ENCODE measurements at places on chromosomes 1 and 21.

GRCh38 chr1:190000365-190000872 is 477.2 kb downstream of the BRINP3 start:
- no peak for DNase-seq

DNA sequence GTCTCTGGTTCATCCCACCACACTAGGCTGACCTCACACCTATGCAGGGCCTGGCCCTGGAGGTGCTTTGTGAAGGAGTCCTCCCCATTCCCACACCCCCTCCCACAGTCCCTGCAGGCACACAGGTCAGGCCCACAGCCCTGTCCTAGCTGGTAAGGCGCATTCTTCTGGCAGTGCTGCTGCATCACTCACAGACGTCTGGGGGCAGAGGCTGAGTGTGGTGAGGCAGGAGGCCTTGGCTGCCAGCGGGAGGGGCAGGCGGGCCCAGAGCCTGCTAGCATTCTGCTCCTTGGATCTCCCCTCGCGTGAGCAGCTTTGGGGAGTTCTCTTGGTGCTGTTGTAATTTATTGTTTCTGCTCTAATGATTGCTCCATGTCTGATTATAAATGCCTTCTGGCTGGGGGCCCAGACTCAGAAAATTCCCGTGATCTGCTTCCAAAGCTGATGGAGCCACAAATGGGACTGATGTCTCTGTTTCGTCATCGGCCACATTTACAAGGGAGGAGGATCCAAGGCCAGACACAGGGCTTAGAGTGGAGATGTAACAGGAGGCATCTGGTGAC is 62.9 kb downstream of the TRABD2B start:
- DNase-seq = no peak

DNA sequence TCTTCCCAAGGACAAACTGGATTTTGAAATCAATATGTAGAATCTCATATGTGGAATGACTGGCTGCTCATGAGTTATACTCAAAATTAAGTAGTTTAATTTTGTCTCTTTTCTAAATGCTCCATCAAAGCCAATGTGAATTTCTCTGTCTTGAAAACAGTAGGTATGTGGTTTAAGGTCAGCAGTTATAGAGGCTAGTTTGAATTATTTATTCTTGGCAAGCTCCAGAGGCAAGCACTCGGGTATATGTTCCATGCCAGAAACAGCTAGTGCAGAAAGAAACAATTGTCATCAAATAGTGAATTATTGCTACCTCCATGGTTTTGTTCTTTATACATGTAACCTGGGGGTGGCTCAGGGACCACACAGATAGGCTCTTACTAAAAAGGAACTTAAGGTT is 63.5 kb downstream of the LRIG2 start:
- DNase-seq = no peak

DNA sequence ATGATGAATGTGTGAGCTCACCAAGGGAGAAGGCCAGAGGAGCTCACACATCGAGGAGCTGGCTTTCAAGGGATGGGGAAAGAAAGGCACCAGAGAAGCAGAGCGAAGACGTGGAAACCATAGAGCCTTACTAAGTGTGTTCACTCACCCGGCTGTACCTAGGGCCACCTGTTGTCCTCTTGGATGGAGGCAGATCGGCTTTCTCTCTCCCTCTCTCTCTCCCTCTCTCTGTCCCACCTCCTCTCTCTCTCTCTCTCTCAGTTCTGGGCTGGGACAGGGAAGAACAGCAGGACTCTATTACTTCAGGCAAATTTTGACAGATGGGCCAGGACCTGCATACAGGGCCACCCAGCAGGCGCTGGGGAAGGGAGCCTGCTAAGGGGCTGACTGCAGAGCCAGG is 64.8 kb downstream of the HIVEP3 start:
- DNase-seq = no peak

DNA sequence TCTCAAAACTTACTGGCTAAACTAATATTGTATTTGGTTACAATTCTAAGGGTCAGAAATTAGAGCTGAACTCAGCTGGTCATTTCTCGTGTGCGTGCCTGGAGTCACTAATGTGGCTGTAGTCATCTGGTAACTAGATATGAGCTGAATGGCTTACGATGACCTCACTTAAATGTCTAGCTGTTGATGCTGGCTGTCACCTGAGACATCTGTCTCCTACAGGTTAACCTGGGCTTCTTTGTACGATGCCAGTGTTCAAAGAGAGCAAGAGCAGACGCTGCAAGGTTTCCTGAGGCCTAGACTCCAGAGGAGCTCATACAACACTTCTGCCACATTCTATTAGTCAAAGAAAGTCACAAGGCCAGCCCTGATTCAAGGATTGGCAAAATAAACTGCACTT is 17.1 kb upstream of the ALG6 start:
- no peak for DNase-seq

GRCh38 chr1:56286956-56287355 is 292.4 kb downstream of the PLPP3 start:
- DNase-seq = no peak

- DNase-seq = no peak
Observed at GRCh38 chr1:110125810-110126209, 13.6 kb downstream of the UBL4B start.

DNA sequence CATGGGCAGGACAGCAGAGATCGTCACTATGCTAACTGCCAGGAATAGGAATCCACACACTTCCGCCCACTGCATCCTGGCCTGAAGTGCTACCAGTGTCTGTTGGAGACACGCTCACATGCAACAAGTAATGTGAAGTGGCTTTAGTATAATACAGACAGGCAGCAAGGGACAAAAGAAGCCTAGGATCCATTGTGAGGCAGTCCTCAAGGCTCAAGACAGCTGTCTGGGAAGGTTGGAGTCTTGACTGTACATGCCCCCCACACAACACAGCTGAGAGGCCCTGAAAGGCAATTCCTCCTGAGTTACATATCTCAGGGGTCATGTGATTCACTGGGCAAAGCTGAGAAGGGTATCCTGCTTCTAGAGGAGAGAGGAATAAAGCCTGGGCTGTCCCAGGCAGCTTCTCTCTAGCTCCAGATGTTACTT is 39.9 kb upstream of the CD1D start:
- no peak for DNase-seq

DNA sequence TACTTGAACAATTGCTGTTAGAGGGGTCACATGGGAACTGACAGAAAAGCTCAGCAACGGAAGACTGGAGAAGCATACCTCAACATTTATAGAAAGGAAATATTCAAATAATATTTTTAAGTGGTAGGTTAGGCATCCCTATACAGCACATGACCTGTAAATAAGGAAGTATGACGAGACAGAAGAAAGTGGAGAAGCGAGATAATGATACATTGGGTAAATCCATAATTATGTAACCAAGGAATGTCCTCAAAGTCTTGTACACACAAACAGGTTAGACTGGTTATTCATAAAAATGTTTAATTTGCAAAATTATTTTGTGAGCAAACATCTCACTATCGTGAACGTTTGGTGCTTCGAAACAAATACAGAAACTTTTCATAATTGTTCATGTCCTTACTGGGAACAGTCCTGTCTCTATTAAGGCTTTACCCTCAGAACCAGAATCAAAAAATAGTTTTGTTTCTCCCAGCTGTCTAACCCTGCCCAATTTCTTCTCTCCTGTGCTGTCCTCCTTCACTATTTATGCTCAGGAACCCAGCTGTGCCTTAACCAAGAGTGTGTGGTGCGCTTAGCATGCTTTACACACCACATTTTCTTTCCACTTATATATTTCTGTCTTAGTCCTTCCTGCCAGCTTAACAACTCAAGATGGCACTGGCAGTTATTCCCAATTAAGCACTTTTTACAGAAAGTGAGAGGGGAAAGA is 10.2 kb downstream of the KMO start:
- no peak for DNase-seq

DNA sequence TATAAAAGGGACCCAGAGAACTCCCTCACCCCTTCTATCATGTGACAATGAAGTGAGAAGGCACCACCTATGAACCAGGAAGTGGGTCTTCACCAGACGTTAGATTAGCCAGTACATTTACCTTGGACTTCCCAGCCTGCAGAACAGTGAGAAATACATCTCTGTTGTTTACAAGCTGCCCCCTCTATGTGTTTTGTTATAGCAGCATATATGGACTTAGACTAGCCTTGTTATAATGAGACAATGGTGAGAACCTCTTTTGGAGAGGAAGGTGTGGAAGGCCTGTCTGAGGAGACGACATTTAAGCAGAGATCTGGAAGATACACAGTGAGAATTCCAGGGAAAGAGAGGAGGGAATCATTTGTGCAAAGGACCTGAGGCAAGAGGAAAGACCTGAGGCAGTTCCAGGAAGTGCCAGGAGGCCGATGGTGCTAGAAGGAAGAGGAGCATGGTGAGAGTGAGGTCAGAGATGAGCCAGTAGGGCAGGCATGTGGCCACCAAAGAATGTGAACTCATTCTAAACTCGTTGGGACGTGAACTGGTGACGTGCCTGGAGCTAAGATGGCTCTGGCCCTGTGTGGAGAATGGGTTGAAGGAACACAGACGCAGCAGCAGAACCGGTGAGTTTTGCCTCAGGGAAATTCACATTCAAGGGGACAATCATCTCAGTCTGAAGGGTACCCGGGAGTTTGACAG is 98.9 kb upstream of the IRF2BP2 start:
- no peak for DNase-seq

DNA sequence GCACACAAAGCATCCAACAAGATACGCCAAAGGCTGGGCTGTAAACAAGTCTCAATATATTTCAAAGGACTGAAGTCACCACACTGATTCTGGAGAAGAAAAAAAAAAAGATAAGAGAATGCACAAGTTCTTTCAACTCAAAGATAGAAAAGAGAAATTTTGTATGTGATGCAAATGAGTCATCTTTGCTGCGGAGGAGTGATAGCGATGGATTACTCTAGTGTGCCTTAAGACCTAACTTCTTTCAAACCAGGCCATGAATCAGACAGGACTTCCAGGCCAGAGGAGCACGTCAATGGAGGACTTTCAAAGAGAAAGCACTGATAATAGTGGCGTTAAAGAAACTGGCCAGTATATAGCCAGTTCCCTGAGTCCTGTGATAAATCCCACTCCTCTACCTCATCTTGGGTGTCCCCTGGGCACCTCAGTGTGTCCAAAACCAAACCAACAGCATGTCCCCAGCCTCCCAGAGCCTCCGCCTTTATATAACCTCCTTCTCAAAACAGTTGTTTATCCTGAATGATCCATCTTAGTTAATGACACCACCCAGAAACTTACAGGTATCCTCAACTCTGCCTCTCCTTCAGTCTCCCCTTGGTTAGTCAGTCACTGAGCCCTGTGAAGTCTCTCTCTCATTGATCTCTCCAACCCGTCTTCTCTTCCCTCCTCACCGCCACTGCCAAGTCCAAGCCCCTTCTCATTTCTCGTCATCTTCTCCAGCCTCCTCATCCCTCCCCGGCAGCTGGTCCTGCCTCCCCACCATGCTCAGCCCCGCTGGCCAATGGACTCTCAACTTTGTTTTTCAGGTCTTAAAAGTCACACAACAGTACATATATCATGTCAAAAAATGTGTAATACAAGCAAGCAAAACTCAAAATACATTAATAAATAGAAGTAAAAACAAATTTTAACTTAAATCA is 47.2 kb upstream of the IFFO2 start:
- no peak for DNase-seq

DNA sequence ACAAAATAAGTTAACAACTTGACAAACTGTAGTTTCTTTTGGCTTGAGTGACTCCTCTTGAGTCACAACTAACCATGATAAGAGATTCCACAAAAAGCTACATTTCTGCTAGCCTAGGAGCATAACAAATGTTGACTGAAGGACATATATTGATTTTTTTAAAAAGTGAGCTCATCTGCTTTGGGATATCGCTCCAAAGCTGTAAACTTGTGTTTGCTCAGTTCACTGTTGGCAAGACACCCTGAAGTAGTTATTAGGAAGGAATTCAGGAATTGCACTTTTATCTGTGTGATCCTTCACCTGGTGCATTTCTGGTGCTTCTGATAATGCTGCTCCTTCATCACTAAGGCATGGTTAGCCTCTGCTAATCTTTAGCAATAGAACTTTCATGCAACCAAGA is 23.7 kb downstream of the RWDD3 start:
- no peak for DNase-seq

GRCh38 chr1:107604825-107605224 is 360.2 kb downstream of the VAV3 start:
- DNase-seq = no peak

DNA sequence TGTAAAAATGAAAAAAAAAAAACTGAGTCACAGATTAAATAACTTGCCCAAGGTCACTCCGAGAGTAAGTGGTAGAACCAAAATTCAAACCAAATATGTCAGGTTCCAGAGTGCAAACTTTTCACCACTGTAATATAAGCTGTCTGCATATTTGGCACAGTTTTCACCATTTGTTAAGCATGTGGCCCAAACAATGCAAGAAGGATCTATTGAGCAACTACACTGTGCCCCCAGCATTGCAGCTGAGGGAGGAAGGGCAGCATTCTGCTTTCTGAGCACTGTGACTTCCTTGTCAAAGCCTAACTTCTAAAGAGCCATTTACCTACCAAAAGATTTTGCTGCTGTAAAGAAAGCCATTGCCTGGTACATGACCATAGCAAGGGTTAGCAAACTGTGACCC is 133.4 kb downstream of the SYT2 start:
- no peak for DNase-seq

GRCh38 chr1:119791377-119791776 is 19.9 kb downstream of the REG4 start:
- DNase-seq = no peak

DNA sequence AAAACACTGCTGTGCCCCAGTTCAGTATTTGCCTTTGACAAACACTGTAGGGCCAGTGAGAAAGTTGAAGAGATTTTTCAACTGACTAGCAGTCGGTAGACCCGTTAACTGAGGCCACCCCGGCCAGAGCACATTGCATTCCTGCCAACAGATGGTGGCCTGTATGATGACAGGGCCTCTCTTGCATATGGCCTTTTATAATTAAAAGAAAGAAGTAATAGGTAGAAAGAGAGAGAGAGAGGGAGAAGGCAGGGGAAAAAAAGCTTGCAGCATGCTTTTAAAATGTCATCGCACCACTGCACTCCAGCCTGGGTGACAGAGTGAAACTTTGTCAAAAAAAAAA is 4.7 kb upstream of the C1orf174 start:
- no peak for DNase-seq

- DNase-seq = peak; percentile 68
Observed at GRCh38 chr1:112955773-112956543, at the start of gene SLC16A1. SLC16A1 (minus strand) TSS chr1:112956196; CDS start chr1:112929308, 26,888 bp downstream.

- DNase-seq = no peak
Observed at GRCh38 chr1:11180342-11180744, 8.8 kb upstream of the ANGPTL7 start.

GRCh38 chr1:107244709-107245500 is 104.1 kb downstream of the NTNG1 start:
- DNase-seq = no peak

- DNase-seq = no peak
Observed at GRCh38 chr1:234712891-234713305, 102.9 kb upstream of the IRF2BP2 start.

DNA sequence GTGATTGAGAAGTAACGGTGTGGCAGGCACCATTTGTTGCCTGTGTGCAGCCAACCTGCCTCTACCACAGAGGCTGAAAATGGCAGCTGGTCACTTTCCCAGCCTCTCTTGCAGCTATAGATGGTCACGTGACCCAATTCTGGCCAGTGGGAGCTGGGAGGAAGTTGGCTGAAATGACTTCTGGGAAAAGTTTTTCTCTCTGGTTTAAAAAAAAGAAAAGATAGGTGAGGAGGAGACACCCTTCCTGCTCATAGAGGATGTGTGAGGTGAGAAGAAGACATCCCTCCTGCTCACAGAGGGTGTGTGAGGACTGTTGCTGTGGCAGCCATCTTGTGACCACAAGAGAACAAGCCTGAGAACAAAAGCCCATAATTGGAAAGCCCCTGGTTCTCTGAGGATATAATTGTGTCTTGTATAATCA is 122.8 kb downstream of the SYF2 start:
- DNase-seq = no peak
